HuH-7 (cell line): ENCODE measurements at places on chromosomes 11 and 22.

DNA sequence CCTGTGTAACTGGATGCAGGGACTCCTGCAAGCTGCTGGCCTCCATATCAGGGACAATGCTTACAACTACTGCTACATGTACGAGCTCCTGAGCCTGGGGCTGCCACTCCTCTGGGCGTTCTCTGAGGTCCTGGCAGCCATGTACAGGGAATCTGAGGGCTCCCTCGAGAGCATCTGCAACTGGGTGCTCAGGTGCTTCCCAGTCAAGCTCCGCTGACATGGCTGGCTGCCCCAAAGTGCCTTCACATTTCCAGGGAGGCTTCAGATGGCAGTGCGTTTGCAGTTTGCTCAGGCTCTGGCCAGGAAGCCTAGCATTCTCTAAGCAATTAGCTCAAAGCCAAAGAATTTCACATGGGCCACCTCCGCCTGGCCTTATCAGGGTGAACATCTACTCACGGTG is 117.4 kb upstream of the PARVA start:
- DNase-seq = no peak

- DNase-seq = no peak
Measured at GRCh38 chr11:45538363-45538762, 127.1 kb downstream of the CHST1 start.

GRCh38 chr11:17014833-17015626 is 816 bp upstream of the PLEKHA7 start:
- peak; percentile 62 for DNase-seq

DNA sequence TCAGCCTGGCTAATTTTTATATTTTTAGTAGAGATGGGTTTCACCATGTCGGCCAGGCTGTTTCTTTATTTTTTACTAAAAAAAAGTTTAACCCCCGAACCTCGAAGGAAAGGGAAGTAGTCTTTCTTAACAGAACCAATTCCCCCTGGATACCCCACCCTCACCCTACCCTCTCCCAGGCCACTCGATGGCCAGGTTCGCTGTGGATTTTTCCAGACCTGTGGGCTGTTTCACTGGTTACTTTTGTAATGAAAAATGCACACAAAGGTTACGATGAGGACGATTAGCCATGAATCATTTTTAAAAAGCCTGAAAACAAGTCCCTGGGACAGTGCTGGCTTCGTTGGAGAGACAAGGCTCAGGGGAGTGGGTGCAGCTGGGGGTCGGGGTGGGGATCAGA is 2.5 kb downstream of the TSPO start:
- no peak for DNase-seq

- DNase-seq = no peak
Measured at GRCh38 chr11:128299132-128299726, 288.1 kb downstream of the ETS1 start.

DNA sequence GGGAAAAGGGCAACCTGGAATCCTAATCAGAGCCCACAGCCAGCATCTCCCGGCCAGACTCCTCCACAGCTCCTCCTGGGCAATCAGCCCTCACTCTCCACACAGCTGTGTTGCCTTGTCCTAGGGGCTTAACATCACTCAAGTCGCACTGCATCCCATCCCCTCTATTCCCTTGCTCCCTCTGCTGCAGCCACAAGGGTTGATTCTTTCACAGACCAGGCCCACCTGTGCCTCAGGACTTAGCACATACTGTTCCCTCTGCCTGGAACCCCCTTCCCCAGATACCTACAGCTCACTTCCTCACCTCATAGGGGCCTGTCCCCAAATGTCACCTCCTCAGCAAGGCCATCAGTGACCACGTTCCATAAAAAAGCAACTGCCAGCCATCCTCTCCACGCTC is 18.4 kb downstream of the SPATA19 start:
- DNase-seq = no peak

- no peak for DNase-seq
Measured at GRCh38 chr11:121467965-121468364, 15.2 kb upstream of the SORL1-AS1 start.

- DNase-seq = no peak
Measured at GRCh38 chr11:68678031-68678441, 6.3 kb upstream of the GAL start.

GRCh38 chr22:49678137-49678841 is 149.4 kb downstream of the BRD1 start:
- DNase-seq = no peak

DNA sequence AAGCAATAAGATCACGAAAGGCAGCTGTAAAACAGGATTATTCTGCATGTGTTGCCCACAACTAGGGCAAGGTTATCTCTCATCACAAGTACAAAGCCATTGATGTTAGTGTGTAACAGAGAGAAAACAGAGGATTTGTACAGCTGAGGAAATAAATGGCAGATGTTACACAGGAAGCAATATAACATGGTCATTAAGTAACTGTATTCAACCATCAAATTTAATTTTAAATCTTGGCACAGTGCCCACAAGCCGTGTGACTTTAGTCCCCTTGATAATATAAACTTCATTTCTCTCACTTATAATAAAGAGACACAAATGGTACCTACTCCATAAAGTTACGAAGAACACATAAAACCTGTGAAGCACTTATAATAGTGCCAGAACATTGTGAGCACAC is 17.3 kb downstream of the OR51E2 start:
- DNase-seq = no peak

DNA sequence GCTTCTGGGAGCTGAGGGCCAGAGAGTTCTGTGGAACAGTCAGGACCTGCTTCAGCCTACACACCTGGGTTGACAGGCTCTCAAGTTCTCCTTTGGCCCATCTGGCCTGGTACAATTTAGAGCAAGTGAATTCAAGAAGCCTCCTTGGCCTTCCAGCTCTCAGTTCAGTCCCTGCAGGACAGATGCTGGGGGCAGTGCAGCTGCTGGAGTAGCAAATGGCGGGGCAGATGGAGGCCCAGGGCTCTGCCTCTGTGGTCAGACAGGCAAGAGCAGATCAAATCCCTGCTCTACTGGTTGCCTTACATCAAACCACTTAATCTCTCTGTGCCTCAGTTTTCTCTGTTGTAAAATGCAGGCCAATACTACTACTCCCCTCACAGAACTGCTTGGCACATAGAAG is 8.7 kb upstream of the KCNK7 start:
- no peak for DNase-seq

GRCh38 chr11:76810151-76810853 is 27.1 kb downstream of the TSKU start:
- DNase-seq = no peak

- DNase-seq = no peak
Measured at GRCh38 chr22:42357221-42357620, 75.0 kb downstream of the NFAM1 start.

- no peak for DNase-seq
Measured at GRCh38 chr11:116171271-116172140, 601.3 kb downstream of the BUD13 start.

DNA sequence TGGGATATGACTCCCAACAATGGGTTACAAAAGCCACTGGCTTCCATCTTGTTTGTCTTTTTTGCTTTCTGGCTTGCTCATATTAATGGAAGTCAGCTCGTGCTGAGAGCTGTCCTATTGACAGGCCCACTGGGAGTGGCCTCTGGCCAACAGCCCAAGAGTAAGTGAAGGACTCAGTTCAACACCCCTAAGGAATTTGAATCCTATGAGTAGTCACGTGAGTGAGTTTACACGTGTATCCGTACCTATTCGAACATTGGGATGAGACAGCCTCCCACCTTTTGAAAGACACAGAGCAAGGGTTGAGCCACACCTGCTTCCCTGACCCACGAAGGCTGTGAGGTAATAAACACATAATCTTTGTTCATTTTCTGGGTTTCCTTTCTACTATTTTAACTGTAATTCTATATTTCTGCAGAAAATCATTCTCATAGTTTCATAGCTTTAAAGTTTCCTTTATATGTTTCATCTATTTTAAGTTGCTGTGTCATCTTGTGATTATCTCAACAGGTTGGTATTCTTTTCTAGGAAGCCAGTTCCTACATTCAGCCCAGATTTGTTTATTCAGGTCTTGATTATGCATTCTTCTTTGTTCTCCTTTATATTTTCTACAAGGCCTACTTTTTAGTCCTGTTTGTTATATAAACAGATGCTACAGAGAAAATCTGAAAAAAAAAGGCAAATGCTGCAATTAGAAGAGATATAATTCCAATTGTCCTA is 802.3 kb downstream of the CNTN5 start:
- no peak for DNase-seq

- no peak for DNase-seq
Measured at GRCh38 chr11:80856066-80856465, 1415.2 kb upstream of the TENM4 start.

- DNase-seq = no peak
Measured at GRCh38 chr22:33715237-33715985, 204.9 kb downstream of the LARGE1 start.

GRCh38 chr11:693887-694562 is 997 bp downstream of the DEAF1 start:
- DNase-seq = no peak

GRCh38 chr11:65586676-65587075 is 8.9 kb downstream of the KCNK7 start:
- DNase-seq = no peak

- DNase-seq = no peak
Measured at GRCh38 chr22:50683994-50684371, 11.4 kb downstream of the SHANK3 start.
